Common myeloid progenitor, CD34-positive (primary cell): ENCODE measurements at places on chromosomes 12 and 14.

DNA sequence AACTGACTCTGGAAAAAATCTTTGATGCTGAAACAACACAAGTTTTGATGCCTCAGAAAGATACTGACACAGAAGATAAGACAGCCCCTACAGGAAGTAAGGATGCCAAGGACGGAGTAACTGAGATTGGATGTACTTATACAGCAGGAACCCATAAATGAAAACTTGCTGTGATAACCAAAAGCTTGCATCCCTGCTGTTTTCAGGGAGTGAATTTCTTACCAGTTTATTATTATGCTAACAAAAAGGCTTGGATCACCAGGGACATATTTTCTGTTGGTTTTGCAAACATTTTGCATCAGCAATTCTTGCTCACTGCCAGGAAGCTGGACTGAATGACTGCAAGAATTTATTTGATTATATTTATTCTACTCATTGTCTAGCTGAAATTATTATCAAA, 197.7 kb downstream of the NAV3 start:
- DNase-seq: no peak

DNA sequence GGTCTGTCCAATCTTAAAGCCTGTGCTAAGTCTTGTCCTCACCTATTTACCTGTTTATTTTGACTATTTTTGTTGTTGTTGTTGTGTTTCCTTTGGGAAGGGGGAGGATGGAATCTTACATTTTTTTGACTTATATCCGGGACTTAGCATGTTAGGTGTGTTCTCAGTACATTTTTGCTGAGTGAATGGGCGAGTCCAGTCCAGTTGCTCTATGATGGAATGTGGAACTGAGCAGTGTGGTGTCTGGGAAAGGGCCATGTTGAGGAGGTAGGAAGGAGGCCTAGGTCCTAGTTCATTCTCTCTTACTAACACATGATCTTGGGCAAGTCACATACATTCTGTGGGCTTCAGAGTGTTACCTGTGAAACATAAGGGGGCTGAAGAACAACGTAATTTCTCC, 80.9 kb upstream of the SLC38A2 start:
- DNase-seq: no peak

GRCh38 chr14:105152794-105153241, 15.8 kb downstream of the JAG2 start:
- no peak for DNase-seq

- no peak for DNase-seq
Measured at GRCh38 chr14:25069879-25070278, 19.9 kb upstream of the STXBP6 start.

DNA sequence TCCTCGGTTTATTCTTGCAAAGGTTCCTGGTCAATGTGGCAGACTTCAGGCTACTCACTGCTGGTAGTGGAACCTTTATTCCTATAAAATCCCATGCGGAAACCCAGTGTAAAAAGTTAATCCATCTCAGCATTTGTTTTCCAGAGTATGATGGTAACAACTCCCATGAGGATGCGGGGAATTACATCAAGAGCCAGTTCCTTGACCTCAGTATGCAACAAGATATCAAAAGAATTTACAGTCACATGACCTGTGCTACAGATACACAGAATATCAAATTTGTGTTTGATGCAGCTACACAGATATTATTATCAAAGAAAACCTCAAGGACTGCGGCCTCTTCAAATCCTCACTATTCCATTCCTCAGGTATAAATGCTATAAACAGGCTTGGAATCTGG, 19.3 kb downstream of the CPM start:
- DNase-seq: no peak

DNA sequence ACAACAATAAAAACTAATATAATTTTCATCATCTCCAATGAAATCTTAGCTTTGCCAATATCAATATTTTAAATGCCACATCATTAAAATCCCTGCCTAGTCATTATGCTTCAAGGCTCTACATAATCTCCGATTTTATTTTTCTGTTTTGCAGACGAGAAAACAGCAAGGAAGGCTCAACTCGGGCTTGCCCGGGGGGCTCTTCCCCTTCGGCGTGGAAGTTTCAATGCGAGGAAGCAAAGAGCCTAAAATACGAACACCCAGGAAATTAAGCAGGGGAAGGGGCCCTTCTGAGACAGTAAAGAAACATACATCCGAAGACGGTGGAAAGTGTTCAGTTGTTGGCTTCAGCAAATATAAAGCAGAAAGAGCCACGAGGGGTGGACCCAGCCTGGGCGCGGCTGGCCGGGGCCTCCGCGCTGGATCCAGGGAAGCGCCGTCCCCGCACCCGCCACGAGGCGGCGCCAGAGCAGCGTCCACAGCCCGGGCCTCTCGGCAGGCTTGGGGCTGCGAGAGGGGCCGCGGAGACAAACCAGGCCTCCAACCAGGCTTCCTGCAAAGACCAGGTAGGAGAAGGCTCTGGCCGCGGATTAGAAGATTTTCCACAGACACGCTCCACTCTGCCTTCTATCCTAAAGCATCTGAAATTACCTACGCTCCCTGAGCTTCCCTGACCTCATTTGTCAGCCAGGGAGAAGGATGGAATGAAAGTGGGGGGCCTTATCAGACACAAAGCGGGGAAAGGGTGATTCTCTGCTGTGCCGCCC, 77.2 kb downstream of the SERPINA3 start:
- DNase-seq: peak; percentile 65

DNA sequence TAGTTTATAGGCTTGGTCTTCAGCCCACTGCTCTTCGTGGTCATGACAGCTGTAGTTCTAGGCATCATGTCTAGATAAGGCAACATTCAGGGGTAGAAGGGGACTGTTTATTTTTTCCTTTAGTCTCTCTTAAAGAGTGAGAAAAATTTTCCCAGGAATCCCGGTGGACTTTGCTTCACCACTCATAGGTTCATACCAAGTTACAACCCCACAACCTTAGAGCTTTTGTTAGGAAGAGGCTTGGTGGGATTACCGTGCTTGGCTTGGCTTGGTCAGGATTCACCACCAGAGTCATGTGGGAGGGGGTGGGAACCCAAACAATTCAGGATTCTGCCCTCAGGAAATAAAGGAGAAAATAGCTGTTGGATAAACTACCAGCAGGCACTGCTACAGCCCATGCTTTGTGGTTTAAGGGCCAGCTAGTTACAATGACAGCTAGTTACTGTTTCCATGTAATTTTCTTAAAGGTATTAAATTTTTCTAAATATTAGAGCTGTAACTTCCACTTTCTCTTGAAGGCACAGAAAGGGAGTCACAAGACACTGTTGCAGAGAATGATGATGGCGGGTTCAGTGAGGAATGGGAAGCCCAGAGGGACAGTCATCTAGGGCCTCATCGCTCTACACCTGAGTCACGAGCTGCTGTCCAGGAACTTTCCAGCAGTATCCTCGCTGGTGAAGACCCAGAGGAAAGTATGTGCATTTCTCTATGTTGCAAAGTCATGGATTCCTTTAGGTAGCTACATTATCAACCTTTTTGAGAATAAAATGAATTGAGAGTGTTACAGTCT, 25.9 kb upstream of the PAPLN start:
- no peak for DNase-seq

GRCh38 chr14:85263916-85264675, 265.8 kb upstream of the FLRT2 start:
- peak; percentile 7 for DNase-seq

- no peak for DNase-seq
Measured at GRCh38 chr14:54766276-54767138, 136.1 kb downstream of the GCH1 start.

- DNase-seq: peak; percentile 29
Measured at GRCh38 chr12:65728455-65728847, 95.8 kb upstream of the HMGA2 start.

DNA sequence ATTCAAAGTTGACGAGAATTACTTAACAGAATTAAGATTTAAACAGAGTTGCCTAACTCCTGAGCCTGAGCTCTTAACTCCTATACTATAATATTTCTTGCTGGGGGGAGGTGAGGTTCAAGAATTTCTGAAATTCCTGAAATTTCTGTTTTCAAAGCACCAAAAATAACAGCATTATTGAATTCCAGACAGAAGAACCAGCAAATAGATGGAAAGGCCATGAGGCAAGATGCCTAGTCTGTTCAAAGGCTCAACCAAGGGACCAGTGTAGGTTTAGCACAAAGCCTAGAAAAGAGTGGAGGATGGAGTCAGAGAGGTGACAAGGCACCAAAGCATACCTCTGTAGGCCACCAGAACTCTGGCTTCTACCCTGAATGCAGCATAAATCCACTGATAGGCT, 76.4 kb downstream of the PPP1R12A start:
- no peak for DNase-seq

DNA sequence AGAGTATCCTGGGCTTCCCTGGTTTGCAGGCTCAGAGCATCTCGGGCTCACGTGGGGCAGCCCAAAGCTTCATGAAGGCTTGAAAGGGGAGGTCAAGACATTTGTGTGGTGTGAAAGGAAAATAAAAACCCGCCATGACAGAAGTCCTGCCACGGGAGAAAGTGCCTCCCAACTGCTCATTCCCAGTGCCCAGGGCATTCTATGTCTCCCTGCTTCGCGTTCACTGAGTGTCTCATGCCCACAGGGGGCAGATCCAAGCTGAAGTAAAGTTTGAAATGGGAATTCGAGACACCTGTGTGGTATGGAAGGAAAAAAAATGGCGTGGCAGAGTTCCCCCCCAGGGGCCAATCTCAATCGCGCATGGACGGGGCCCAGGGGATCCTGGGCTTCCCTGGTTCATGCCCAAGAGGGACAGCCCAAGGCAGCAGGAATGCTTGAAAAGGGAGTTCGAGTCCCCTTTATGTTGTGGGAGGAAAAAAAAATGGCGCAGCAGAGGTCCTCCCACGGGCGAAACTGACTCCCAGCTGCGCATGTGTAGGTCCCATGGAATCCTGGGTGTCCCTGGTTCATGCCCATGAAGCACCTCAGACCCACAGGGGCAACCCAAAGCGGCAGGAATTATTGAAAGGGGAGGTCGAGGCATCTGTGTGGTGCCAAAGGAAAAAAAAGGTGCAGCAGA, 576.7 kb downstream of the ALG10 start:
- no peak for DNase-seq

- no peak for DNase-seq
Measured at GRCh38 chr12:67772267-67773169, 124.0 kb downstream of the DYRK2 start.

DNA sequence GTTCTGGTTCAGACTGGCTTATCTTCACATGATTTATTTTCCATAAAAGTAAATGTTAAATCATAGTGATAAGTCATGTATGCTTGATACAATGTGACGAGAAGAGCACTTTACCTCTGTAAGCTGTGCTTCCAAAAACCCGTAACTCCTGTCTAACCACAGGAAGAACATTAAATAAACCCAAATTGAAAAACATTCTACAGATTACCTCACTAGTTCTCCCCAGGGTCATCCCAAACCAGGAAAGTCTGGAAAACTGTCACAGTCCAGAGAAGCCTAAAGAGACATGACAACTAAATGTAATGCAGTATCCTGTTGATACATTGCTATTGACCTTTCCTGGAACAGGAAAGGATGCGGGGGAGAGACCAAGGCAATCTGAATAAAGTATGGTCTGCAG, 32.5 kb upstream of the DUSP6 start:
- no peak for DNase-seq

DNA sequence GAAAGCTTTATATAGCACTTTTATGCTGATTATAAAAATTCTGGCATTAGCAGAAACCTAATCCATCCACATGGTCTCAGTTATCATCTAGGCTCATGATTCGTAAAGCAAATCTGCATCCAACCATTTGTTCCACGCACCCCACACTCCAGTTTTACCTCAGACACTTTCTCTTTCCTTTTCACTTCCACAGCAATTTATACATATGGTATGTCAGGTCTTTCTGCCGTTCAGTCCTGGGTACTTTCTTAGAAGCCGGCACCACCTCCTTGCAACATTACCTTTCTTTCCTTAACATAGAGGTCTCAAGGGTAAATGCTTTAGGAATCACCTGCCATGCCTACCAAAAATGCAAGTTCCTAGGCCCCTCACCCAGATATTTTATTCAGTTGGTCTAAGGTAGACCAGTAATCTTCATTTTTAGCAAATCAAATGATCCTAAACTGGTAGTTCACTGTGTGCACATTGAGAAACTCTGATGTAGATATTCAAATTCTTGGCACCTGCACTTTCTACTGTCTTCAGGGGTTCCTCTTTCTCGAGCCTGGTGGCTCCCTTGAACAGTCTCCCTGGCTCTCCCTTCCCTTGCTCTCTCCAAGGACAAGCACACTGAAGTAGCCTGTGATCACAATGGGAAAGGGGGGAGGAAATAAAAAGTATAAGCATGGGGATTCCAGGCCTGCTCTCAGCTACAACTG, 2.8 kb upstream of the KRAS start:
- DNase-seq: peak; percentile 23

DNA sequence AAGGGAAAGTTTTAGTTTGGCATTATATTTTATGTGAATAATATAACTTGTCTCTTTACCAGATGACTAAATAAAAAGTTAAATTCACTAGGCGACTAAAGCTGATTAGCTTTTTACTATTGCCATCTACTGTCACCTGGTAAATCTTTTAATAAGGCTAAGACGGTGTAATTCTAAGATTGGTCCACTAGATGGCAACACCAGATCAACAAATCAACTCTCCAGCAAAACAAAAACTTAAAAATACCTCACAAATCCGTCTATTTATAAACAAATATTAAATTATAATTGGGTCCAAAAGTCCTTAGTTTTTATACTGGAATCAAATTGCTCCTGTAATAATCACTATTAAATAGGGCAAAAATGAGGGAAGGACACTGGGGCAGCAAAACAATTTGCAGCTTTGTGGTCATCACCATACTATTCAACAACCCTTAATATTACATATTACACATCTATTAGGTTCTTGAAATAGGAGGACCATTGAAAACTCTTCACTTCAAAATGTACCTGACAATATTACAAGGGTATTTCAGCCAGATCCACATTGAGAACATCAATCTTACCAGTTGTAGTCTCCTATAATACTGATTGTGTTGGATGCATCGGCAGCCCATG, 47.9 kb downstream of the GALC start:
- peak; percentile 64 for DNase-seq

- no peak for DNase-seq
Measured at GRCh38 chr12:95877622-95878021, 18.9 kb downstream of the SNRPF start.

GRCh38 chr12:119594772-119595445, 1.3 kb downstream of the TMEM233 start:
- DNase-seq: no peak

DNA sequence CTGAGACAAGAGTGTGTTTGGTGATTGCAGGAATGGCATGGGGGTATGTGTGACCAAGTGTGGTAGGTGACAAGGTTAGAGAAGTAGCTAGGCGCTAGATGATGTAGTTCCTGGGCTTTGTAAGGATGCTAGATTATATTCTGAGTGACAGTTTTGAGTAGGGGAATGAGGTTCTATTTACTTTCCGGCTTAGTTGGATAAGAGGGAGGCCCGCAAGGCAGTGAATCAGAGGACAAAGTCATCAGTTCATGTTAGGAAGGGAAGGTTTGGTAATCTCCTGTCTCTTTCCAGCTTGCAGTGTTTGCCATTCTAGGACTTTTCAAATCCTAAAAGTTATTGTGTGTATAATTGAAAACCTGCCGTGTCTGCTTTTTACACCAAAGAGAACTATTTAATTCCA, 45.0 kb downstream of the CFAP54 start:
- no peak for DNase-seq
